ENCODE measurements at places on chromosomes 2 and 18.

GRCh38 chr2:21443494-21444105, 319.8 kb downstream of the TDRD15 start:
- no peak for DNase-seq

DNA sequence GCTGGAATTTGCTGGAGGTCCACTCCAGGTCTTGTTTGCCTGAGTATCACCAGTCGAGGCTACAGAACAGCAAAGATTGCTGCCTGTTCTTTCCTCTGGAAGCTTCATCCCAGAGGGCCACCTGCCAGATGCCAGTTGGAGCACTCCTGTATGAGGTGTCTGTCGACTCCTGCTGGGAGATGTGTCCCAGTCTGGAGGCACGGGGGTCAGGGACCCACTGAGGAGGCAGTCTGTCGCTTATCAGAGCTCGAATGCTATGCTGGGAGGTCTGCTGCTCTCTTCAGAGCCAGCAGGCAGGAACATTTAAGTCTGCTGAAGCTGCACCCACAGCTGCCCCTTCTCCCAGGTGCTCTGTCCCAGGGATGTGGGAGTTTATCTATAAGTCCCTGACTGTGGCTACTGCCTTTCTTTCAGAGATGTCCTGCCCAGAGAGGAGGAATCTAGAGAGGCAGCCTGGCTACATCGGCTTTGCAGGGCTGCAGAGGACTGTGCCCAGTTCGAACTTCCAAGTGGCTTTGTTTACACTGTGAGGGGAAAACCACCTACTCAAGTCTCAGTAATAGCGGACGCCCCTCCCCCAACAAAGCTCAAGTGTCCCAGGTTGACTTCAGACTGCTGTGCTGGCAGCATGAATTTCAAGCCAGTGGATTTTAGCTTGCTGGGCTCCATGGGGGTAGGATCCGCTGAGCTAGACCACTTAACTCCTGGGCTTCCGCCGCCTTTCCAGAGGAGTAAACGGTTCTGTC, 301.1 kb downstream of the ERBB4 start:
- DNase-seq: peak; percentile 57

DNA sequence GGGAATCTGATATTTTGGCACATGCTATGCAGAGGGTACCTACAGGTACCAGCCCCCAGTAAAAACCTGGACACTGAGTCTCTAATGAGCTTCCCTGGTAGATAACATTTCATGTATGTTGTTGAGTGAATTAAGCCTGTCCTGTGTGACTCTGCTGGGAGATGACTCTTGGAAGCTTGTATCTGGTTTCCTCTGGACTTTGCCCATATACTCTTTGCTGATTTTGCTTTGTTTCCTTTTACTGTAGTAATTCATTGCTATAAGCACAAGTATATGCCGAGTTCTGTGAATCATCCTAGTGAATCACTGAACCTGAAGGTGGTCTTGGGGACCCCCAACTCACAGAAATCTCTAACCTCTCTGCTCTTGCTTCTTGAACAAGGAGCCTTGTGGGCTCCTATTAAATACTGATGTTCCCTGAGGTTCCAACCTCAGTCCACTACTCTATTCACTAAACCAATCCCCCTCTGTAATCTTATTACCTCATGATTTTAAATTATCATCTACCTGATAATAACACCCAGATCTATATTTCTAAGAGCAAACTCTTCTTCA, 94.3 kb upstream of the WDSUB1 start:
- no peak for DNase-seq

- peak; percentile 86 for DNase-seq
Measured at GRCh38 chr2:236776695-236777251, 207.1 kb downstream of the ACKR3 start.

DNA sequence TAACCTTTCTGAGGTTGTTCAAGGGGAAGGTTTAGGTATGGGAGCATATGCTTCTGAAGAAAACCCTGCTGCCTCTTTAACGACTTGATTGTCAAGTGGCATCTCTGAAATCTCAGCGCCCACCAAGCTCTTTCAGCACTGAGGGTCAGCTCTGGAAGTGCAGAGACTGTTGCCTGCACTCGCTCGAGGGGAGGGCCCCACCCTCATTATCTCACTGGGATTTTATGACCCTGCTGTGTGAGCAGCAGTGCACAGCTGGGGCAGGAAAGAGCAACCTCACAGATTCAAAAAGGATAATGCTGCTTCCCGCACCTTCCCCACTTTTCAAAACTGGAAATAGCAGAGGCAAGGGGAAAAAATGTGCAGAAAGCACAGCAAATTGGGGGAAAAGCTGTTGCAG, 56.9 kb upstream of the SPRED2 start:
- no peak for DNase-seq

GRCh38 chr2:197985029-197985638, 180.7 kb downstream of the PLCL1 start:
- DNase-seq: no peak

GRCh38 chr2:1406434-1406833, 6.8 kb upstream of the TPO start:
- DNase-seq: no peak

- DNase-seq: no peak
Measured at GRCh38 chr2:63046961-63047320, 3.7 kb upstream of the OTX1 start.

- no peak for DNase-seq
Measured at GRCh38 chr2:208210688-208211451, 21.0 kb upstream of the C2orf80 start.

DNA sequence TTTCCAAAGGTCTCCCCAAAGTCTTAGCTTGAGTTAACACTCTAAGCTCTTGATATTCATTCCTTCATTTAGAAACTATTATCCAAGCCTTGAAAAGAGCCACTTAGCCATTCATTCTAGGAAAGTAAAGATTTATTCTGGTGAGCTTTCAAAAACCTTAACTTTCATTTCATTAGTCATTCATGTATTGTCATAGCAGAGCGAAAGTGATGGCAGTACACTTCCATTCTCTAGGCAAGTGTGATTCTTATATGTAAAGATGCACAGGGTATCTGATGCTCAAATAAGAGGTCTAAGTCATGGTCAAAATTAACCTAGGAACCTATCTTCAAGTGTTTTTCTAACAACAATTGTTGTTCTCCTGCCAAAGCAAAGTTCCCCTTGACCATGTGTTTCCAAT, 553.0 kb upstream of the FANCL start:
- no peak for DNase-seq

DNA sequence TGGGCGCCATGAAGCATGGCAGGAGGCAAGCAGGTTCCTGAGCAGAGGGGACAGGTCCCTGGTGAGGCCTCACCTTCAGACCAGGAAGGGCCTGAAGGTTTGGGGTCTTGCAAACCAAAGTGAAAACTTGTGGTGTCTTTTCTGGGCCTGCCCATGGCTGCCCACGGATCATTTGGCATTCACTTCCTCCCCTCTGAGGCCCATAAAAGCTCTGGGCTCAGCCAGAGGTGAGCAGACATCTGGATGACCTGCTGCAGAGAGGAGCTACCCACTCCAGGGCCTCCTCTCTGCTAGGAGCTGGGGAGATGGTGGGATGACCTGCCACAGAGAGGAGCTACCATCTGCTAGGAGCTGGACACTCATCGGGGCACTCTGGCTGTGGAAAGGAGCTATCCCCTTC, 112.9 kb upstream of the TMEM18 start:
- DNase-seq: no peak

- DNase-seq: no peak
Measured at GRCh38 chr2:156023229-156023869, 309.2 kb downstream of the NR4A2 start.

DNA sequence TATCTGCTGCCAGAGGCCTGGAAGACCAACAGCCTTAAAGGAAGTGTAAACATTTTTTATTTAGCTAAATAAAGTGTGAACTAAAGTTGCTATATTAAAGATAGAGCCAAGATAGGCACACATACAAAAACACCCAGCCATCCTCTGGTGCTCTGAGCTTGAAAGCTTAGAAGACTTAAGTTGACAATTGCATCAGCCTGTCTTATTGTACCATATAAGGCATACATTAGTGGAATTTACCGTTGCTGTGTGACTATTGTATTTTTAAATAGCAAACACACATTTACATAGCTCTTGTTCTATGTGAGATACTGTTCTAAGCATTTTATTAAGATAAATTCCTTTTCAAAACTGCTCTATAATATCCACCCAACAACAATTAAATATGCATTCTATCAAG, 736.6 kb upstream of the ZEB2 start:
- no peak for DNase-seq

DNA sequence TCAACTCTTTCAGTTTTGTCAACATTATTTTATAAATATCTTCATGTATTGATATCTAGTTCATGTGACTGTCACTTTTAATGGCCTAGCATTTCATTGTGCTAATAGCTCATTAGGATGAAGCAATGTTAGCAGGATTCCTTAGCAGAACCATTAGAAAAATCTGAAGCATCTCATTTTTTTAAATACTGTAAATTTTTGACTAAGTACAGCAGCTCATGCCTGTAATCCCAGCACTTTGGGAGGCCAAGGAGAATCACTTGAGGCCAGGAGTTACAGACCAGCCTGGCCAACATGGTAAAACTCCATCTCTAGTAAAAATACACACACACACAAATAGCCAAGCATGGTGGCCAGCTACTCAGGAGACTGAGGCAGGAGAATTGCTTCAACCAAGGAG, 15.6 kb upstream of the ANTXR1 start:
- no peak for DNase-seq

- DNase-seq: no peak
Measured at GRCh38 chr18:63284173-63284799, 35.3 kb downstream of the BCL2 start.

- no peak for DNase-seq
Measured at GRCh38 chr2:23593752-23594459, 208.9 kb downstream of the KLHL29 start.

- no peak for DNase-seq
Measured at GRCh38 chr2:81355436-81355835, 1050.9 kb upstream of the LRRTM1 start.

GRCh38 chr2:179751163-179751809, 110.1 kb downstream of the ZNF385B start:
- no peak for DNase-seq

DNA sequence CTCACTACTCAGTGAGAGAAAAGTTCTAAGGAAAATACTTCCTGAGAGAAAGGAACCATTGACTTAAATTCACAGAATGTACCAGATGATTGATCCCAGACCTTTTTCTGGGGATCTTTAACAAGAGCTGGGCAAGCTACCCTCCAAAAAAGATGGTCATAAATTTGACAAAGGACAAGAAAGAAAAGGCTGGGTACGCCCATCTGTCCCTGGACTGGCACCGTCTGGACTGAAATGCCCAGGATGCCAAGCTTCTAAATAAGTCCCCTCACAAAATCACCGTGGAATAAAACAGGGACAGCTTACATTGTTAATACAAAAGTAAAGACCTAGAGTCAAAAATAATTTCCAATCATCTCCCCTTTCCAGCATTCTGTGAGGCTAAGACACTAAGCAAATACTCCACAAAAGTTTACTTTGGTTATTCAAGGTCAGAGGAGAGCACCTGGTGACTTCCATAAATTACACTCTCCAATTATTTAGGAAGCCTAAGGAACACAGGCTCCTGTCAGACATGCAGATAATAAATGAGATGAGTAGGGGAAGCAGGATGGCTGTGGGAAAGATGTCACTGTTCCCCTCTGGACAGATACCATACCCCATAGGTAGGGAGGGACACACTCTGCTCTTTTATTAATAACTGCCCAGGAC, 69.9 kb downstream of the UXS1 start:
- no peak for DNase-seq

- no peak for DNase-seq
Measured at GRCh38 chr18:58117786-58118403, 73.9 kb downstream of the NEDD4L start.

DNA sequence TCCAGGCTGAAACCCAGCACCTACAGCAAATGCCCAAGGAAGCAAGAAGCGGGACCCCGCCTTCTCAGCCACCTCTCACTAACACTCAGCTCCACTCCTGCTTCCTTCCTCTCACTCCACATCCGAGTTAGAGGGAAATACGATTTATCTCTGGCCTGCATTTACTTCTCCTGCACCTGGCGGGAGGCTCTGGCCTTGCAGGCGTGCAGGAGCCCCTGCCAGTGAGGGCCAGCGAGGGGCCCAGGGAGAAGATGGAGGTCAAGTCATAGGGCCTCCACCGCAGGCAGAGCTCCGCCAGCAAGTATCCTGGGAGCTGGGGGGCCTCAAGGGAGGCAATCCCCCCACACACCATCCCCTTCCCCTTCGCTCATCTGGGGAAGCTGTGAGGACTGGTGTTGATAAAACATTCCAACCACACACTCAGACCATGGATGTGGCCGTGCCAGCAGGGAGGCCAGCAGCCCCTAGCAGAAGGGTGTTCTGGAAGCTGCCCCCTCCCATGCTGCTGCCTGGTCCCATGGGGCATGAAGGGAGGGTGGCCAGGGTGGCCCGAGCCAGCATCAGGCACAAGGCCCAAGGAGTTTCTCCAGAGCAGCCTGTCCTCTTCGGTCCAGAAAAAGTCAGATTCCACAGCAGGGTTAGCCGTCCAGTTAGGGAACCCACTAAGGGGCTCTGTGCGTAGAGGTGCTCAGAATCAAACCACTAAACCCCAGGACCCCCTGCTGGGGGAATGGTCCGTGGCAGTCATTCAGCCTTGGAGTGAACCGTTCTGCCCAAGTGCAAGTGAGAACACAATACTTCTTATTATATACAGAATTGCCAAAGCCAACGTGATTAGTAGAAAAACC, 91.2 kb downstream of the HDAC4 start:
- DNase-seq: peak; percentile 52

DNA sequence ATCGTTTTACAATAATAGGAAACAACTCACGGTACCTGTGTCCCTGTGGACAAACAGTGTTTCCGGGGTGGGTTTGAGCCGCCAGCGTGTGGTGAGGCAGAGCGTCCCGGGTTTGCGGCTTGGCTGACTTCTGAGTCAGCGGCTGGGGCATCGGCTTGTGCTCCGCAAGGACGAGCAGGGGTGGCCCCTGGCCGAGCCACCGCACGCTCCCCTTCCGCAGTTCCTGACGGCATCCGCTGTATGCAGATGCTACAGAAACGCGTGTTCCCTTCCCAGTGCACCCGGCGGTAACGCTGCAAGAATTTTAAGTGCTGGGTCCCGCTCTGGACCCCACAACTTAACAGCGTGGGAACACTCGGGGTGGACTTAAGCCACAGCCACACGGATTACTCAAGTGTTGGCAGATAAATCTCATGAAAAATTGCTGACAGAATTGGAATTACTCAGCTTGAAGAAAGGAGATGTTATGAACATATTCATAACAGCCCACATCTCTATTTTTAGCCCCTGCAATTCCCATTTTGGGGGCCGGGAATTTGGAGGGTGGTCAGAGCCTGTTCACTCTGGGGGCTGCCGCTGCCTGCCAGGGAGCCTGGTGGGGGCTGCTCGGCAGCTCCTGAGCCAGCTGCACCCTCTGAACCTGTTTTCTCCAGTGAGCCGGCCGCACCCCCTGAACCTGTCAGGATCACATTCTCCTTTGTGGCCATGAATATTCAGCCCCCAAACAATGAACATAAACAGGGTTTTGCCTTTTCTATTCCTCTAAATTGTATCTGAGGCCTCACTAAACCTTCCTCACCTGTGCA, 12.6 kb upstream of the KCNG2 start:
- peak; percentile 59 for DNase-seq

- DNase-seq: no peak
Measured at GRCh38 chr18:74942319-74942910, 266.5 kb downstream of the PTGR3 start.

Data from posterior vena cava (tissue), 2 donors.